Putamen (tissue), 1 donor: ENCODE measurements at places on chromosomes 2 and 18.

DNA sequence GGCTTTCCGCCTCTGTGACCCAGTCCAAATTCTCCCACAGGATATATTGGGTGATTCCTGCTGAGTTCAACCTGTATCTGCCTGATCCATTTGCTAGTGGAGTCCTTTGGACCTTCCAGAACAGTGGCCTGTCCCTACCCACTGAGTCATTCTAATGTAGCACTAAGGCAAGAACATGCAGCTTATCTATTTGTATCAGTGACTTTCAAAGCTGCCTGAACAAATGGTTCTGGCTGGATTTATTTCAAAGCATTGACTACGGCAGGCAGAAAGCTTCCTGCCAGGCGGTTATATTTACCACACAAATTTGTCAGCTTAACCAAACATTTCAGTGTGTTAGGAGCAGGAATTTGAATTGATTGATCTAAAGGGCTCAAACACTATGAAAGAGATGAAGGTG is 613.4 kb downstream of the DCC start:
- DNase-seq, result no peak

DNA sequence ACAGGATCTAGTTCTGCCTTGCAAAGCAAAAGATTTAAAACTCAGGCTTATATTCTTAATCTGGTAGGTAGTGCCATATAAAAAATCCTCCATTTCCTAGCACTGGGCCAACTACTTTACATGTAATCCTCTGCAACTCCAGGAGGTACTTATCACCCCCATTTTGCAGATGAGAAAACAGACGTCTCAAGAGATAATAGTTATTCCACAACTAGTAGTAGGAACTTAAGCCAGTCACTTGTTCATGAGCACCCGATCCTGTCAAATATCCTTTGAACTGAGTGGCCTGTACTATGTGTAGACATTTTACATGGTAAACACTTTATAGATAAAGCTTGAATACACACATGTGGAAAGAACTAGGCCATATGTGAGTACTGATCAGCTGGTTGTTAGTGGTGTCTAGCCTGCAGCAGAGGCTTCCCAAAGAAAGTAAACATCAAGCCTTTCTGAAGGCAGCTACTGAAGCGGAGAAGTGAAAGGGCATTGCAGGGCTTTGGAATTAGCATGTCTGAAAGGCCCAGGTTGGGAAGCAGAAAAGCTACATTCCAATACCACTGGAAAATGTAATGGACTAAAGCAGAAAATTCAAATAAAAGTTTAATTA is 48.0 kb downstream of the NAB1 start:
- DNase-seq, result no peak

DNA sequence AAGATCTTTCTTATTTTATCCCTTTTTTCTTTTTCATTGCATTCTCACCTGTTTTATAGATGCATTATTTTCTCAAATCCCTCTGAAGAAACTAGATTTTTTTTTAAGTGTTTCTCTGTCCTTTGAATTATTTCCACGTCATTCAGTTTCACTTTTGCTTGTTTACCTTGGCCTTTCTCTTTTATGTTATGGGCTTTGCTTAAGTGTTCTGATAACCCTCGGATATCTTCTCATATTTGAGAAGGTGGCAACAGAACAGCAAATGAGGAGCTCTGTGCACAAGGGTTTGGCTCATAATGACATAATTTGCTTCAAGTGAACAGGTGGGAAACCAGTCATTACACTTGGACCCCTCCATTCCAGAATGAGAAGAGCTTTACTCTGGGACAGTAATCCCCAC is 111.9 kb downstream of the C1D start:
- DNase-seq, result no peak

DNA sequence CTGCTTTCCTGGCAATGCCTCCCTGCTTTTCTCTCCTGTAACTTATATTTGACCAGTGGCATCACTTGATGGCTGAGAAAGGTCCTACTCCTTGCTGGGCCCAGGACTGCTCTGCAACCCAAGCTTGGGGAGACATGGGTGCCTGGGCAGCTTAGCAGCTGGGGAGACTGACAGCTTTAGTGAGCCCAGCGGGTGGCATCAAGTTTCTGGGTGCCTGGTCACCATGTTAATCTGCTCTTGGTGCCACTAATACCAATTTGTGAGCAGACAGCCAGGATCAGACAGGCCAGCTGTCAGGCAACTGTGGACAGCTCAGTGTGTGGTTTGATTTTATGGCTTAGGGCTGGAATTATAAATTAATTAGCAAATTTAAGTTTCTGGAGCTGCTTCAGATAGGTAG is 144.8 kb upstream of the GLI2 start:
- no peak for DNase-seq

GRCh38 chr2:234996069-234996940 is 44.5 kb downstream of the SH3BP4 start:
- DNase-seq, result no peak

DNA sequence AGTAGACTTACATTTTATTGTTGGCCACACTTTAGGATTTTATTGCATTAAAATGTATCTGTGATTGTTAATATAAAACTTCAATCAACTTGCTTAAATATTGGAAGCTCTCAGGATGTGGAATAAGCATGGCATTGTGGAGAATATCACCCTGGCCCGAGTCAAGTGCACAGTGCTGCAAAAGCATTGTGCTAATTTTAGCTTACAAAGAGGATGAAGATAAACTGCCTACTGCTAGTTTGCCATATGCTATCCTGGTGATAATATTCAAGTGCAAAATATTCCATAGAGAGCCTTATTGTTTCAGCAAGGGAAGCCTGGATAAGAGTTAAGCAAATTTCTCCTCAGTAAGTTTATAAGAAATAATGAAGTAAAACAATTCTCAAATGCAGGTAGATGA is 54.5 kb downstream of the MEIS1 start:
- DNase-seq, result no peak

GRCh38 chr2:55160422-55160821 is 71.7 kb downstream of the CLHC1 start:
- DNase-seq, result no peak
